ENCODE measurements at places on chromosomes 2 and 18.

- no peak for DNase-seq
Observed at GRCh38 chr18:28136071-28136470, 40.9 kb downstream of the CDH2 start.

- DNase-seq: no peak
Observed at GRCh38 chr2:80185091-80185490, 119.5 kb downstream of the LRRTM1 start.

DNA sequence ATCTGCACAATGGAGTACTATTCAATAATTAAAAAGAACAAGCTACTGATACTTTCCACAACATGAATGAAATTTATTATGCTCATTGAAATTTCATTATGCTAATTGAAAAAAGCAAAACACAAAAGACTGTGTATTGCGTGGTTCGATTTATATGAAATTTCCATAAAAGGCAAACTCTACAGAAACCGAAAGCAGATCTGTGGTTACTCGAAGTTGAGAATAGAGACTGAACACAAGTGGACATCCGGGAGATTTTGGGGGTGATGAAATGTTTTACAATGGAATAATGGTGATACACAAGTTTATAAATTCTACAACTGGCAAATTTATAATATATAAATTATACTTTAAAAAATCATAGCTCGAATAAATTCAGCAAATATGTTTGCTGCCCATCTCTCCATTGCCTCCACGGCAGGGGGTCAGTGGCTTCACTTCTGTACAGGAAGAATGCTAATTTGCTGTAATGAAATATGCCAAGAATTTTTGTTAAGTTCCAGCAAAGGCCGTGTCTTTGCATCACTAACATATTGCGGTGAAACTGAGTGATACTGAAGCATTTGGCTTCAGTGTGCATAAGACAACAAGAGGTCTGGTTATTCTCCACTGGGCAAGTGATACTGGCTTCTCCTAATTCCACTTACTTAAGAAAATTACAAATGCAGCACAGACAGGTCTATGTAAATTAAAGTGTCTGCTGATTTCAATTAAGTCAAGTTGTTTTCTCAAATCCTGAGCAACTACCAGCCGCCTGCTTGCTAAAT, 96.7 kb downstream of the TMEM163 start:
- DNase-seq: no peak

GRCh38 chr2:163737563-163737962, 1.8 kb upstream of the FIGN start:
- no peak for DNase-seq

GRCh38 chr2:205188239-205189138, 493.8 kb upstream of the NRP2 start:
- no peak for DNase-seq

DNA sequence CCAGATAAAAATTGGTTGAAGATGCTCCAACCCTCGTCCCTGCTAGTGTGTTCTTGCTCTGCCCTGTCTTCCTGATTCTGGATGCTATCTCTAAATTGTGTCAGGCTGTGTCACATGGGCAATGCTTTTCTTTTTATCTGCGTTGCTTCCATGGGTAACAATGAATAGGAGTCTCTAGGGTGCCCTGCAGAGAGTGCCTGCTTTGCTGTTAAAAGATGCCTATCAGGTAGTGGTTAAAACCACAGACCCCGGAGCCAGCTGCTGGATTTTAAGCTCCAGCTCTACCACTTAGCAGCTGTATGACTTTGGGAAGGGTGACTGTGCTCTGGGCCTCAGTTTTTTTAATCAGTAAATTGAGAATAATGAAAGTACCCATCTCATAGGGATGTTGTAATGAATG, 340.3 kb downstream of the PLCL1 start:
- DNase-seq: no peak

GRCh38 chr2:238167761-238168160, 9.0 kb downstream of the ERFE start:
- DNase-seq: no peak

DNA sequence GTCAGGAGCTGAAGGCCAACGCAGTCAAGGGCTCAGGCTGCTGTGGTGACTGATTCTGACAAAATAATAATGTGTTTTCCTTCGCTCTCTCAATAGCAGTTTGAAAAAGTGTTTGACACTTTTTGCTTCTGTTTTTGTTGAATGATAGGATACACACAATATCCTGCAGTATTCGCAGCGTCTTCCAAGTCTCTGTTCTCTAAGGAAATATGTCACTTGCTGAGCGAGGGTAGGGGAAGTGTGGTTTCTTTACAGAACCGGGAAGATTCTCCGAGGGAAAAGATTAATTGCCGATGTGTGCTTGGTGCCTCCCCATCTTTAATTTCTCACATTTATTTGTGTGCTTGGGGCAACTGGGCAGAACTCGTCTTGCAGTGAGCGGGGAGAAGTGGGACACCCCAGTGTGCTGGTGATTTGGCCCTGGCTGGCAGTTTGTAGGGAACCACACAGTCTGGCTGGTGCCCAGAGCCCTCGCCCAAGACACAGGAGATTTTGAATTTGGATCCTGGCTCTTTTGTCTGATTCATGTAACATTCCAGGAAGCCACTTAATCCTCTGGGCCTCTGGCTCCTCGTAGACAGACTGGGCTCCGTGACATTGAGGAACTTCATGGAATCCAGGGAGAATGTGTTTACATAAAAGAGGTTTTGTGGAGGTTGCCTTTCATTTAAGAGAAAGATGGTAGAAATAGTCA, 169.4 kb downstream of the LDLRAD4 start:
- no peak for DNase-seq

GRCh38 chr2:177758591-177759371, 313.8 kb downstream of the PDE11A start:
- peak; percentile 33 for DNase-seq

DNA sequence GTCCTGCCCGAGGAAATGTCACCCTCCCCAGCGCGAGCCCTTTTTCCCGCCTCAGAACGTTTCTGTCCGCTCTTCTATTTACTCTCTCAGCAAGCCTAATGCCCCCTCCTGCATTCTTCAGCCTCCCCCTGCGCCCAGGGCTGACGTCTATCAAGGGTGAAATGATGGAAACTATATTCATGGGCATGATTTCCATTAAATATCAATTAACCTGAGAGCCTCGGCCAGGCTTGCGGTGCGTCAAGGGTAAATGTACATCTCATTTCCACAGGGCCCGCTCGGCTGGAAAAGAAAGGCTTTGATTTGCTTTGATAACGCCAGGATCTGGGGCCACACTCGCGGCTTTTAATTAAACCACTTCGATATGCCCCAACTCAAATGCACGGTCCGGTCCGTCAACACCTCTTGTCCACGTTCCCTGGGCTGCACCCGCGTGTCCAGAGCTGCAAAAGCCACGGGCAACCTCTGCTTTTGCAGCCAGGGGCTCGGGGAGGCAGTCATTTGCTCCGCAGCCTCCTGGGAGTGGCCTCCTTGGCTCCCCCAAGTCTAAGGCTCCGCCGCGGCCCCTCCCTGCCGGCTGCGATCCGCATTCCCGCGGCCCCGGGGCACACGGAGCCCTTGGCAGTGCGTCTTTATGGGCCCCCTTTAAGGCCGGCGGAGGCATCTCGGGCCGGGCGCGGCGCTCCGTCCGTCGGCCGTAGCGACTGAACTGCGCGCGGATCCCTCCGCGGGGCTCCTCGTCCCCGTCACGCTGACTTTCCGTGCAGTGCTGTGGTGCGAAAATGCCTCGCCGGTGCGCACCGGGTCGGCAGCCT, at the start of gene HOXD8:
Gene HOXD8 (plus strand): TSS at position 724 of the 815 bp plus-strand sequence. CDS start 662 bp downstream, outside the sequence.
- no peak for DNase-seq

DNA sequence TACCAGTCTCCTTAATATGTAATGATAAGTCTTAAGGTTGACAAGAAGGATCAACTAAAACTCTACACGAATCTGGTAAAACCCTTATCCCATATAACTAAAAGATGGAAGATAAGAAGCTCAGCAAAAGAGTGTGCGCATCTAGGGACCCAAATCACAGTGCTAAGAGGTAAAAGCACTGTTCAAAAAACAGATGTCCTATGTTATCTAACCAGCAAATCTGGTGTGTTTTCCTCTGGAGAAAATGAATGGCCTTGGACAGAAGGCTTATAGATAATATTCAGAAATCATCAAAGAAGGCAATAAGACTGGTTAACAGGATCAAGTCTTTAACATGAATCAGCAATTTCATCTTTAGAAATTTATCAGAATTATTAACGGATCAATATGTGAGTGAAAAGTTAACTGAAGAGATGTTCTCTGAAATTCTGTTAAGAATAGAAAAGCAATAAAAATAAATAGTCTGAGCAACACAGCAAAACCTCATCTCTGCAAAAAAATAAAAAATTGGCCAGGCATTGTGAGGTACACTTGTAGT, 47.1 kb downstream of the RPRD1A start:
- DNase-seq: no peak

GRCh38 chr2:46200861-46201605, 96.2 kb upstream of the EPAS1 start:
- DNase-seq: no peak

GRCh38 chr2:213545481-213545880, 261.2 kb downstream of the SPAG16 start:
- DNase-seq: no peak

DNA sequence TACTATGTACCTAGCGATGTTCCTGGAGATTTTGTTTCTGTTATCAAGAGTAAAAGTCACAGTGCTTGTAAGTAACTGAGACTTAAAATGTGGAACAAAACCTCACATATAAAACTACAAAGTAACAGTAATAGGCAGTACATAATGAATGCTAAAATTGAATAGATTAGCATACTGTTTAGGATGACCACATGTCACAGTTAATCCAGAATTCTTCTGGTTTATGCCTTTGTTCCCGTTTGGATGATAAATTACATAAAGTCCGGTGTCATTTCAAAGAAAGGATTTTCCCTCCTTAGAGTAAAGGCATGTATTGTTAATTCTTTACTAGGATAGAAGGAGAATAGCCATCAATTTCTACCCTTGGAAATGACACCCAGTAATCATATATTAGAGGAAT, 56.1 kb downstream of the RBM43 start:
- DNase-seq: no peak

Measured in HS-5 (cell line).